ENCODE measurements at places on chromosomes 5 and 9. TPM values are rescaled to one million over a fixed set of nuclear protein-coding genes. Genes with fewer than 3 reads are reported as not detected.

DNA sequence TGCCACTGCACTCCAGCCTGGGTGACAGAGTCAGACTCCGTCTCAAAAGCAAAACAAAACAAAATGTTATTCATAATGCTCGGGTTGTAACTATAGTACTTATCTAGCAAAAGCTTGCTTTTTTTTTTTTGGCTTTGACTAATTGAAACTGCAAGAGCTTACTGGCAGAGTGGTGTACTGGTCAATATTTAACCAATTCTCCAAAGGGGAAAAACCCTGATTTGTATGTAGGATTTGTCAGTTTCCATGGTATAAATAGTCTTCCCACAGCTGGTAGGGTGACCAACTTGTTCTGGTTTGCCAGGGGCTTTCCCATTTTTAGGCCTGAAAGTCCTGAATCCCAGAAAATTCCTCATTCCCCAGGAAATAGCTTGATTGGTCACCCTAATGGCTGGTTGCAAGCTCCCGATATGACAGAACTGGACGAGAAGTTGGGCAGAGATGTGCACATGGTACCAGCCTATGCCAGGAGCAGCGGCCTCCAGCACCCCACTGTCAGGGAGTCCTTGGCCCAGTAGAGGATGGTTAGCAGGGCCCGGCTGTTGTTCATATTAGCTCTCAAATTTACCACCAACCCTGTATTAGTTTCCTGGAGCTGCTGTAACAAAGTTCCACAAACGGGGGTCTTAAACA, 58.0 kb downstream of the FXN start:
- H3K4me3 ChIP-seq, result no peak overlapping the region
- H3K4me1 ChIP-seq, result no peaks in the 10 kb centered on the region
- DNase-seq, result no peak
- H3K36me3 ChIP-seq, result no peaks in the 10 kb centered on the region
- no peak overlapping the region for H3K27ac ChIP-seq

Gene TRPM3
- total RNA-seq, result not detected

DNA sequence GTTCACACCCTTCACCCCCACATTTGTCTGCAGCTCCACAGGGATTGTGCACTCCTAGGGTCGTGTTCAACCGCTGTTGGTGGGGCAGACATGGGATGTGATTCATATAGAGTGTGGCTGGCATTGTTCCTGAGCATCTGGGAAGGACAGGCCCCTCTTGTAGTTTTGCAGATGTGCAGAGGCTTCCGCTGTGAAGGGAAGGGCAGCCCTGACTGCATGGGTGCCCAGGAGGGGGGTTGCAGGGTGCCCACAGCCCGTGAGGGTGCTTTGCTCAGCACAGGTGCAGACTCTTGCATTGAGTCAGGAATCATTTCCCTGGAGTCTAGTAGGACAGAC, 30.2 kb upstream of the PITX1 start:
- no peaks in the 10 kb centered on the region for H3K4me1 ChIP-seq
- no peaks in the 10 kb centered on the region for H3K27me3 ChIP-seq
- no peak overlapping the region for H3K27ac ChIP-seq
- H3K4me3 ChIP-seq, result no peak overlapping the region

Gene KCNV2
- not detected for total RNA-seq

DNA sequence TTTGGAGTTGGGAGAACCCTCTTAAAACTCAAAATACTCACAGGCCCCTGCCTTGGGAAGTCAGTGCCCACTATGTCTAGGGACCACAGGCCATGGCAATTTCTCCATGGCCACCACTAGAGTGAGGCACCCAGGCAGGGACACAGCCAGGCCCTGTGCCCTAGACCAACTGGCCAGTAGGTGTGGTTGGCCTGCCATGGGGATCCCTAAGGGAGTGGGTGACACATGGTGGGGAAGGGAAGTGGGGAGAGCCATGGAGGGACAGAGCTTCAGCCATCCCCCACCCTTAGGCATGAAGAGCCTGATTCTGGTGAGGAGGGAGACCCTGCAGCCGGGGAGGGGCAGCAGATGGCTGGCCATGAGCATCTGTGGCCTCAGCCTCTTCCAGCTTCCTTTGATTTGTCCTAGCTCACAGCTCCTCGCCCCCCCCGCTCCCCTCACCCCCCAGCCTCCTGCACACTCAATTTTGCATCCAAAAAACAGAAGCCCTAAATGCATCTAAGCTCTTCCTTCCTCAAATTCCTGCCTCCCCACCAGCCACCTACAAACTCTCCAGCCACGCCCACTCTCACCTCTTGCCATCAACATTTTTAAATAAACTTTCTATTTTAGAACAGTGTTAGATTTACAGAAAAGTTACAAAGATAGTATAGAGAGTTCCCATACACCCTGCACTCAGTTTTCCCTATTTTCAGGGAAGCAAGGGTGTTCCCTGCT, 1.6 kb upstream of the DBN1 start:
- H3K36me3 ChIP-seq, result no peaks in the 10 kb centered on the region
- peaks cover 5% of the 10 kb centered on the region for H3K4me1 ChIP-seq
- no peak overlapping the region for H3K4me3 ChIP-seq
- no peak for DNase-seq

DNA sequence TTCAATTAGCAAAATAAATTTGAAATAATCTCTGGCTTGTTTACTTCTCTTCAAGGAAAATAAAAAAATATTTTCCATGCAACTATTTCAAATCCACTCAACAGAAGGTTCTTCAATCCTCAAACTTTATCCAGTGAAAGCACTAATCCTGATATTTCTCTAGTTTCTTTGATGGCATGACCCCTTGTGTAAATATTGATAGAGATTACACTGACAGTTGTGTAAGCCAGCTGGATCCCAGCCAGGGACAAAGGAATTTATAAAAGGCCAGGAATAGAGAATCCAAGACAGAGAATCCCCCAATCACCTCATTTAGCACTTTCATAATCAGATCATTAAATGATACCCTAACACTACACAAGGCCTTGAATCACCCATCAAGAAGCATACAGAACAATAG, 135.2 kb downstream of the GNA14 start:
- no peaks in the 10 kb centered on the region for H3K36me3 ChIP-seq
- DNase-seq, result no peak
- no peaks in the 10 kb centered on the region for H3K27me3 ChIP-seq
- no peak overlapping the region for H3K27ac ChIP-seq

Gene CCDC183
- total RNA-seq, result 2.3 TPM

- peaks cover 26% of the 10 kb centered on the region for H3K4me1 ChIP-seq
- peaks cover 6% of the 10 kb centered on the region for H3K36me3 ChIP-seq
- no peaks in the 10 kb centered on the region for H3K27me3 ChIP-seq
- H3K4me3 ChIP-seq, result no peak overlapping the region
- H3K27ac ChIP-seq, result no peak overlapping the region
Measured at GRCh38 chr5:173025651-173026050, 30.5 kb upstream of the CREBRF start.

- no peaks in the 10 kb centered on the region for H3K4me1 ChIP-seq
- H3K36me3 ChIP-seq, result no peaks in the 10 kb centered on the region
- H3K27ac ChIP-seq, result no peak overlapping the region
Measured at GRCh38 chr9:15834541-15834940, 281.7 kb downstream of the CCDC171 start.

- no peaks in the 10 kb centered on the region for H3K4me1 ChIP-seq
- no peak overlapping the region for H3K27ac ChIP-seq
- H3K36me3 ChIP-seq, result no peaks in the 10 kb centered on the region
- H3K4me3 ChIP-seq, result no peak overlapping the region
- no peak for DNase-seq
- no peaks in the 10 kb centered on the region for H3K27me3 ChIP-seq
Measured at GRCh38 chr9:7338586-7339281, 460.8 kb downstream of the DMAC1 start.

Gene PCDH1
- total RNA-seq, result not detected

Gene ZER1
- 44.2 TPM for total RNA-seq
